ENCODE measurements at places on chromosomes 1 and 21.

GRCh38 chr1:168206111-168206510 lies 19.7 kb upstream of the SFT2D2 start:
- DNase-seq, result no peak

GRCh38 chr1:244653439-244654107 lies 647 bp downstream of the DESI2 start:
- DNase-seq, result no peak

DNA sequence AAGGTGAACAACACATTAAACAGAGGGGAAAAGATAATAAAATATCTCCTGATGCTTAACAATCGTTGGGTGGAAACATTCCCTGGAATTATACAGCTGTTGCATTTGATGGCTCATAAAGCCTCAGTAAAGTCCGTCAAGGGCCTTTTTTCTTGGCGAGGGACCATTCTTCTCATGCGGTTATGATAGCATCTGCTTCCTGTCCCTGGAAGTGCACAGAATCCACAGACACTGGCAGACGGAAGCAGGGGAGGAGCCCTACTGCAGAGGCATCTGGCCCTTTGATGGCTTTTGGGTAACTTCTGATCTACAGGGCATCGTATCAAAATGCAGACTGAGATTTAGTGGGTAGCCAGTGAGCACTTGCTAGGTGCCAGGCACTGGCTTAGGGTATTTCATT lies 286.9 kb downstream of the KIF26B start:
- DNase-seq, result no peak

DNA sequence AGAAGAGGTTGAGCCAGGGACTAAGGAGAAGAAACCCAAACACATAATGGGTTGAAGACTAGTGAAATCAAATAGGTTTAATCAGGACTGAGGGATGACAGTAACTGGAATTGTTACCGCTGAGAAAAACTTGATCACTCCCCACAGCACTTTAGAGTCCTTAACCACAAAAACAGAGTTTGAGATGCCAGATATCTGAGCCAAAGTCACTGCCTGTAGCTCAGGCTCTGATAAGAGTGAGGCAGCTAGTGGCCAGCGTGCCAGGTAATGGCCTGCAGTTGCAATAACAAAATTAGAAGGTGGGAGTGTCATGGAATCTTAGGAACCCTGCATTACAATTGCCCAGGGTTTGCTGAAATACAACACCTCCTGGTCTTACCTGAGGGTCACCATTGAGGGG lies 48.0 kb downstream of the PRKAB2 start:
- DNase-seq, result no peak

GRCh38 chr1:241157435-241157834 lies 199.6 kb downstream of the RGS7 start:
- no peak for DNase-seq

DNA sequence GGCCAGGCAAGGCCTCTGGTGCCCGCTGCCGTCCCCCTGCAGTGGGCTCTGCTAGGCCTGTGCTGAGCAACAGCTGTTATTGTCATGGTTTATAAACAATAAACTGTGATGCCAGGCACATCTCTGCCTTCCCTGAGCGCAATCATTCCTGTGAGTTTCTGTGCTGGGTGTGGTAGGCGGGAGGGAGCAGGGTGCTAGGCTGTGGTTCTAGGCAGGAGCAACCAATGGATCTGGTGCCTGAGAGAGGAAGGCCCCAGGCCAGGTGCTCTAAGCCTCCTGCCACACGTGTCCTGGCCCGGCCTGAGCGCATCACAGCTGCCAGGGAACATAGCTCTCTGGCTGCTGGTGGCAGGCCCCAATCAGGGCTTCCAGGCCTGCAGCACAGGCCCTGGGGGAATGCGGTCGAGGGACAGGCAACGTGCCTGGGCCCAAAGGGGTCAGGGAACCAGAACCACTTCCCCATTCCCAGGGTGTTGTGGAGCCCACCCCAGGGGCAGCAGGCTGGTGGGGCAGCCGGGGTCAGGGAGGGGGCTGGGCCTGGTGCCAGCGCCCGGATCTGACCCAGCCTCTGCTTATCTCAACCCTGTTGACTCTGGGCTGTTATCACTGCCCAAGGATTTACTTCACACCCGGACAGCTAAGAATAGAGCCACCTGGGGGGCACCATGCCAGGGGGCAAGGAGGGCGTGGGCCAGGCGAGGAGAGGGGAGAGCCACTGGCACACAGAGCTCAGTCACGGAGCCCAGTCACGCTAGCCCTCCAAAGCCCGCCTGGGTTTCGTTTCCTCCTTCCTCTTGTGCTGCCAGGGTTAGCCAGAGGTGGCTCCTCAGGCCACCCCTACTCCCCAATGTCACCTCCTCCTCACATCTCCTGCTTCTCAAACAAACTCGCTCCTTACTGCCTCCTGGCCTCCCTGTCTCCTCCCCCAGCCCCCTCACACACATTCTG lies 11.5 kb downstream of the TRIM46 start:
- no peak for DNase-seq

GRCh38 chr21:38286739-38287471 lies 30.1 kb downstream of the KCNJ15 start:
- no peak for DNase-seq

DNA sequence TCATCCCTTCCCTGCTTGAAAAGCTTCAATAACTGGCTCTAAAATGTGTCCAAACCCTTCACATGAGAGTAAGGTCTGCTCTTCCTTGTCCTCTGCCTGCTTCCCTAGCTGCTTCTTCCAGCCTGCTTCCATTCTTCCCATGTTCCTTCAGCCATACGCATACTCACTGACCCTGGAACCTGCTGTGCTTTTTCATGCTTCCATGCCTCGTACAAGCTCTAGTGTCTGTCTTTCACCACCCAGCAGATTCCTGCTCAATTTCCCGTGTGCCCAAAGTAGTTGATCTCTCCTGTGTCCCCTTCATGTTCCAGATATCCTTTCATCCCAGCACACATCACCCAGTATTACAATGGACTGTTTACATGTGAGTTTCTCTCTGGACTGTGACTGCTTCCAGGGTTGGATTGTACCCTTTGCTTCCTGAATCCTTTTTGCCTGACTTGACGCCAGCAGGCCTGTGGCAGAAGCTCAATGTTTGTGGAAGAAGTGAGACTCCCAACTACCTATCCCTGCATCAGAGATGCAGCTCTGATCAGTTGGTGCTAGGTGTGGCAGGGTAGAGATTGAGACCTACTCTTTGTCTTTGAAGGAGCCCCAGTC lies 35.9 kb upstream of the RNF19B start:
- no peak for DNase-seq

DNA sequence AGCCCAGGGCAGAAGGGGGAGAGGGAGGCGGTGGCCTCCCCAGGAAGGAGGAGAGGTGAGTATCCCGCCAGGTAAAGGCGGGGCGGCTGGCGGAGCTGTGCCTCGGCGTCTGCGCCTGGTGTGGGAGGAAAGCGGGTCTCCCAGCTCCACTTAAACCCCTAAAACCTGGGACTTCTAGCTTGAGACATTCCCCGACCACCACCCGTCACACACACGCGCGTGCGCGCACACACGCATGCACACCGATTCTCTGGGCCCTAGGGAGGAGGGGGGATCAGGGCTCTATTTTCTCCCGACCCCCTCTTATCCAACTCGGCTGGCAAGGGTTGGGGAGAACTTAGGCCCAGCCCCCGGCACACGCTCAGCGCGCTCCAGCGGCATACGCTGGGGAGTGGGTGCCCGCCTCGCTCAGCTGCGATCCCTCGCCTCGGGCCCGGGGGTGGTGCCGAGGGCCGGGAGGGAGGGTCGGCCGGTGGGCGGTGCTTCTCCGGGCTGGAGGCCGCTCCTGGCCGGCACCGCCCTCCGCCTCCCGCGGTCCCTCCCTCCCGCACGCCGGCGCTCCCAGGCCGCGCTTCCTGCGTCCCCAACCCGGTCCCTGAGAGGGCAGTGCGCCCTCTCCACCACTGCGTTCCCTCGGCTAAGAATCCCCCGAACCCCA lies at the start of gene TMEM51:
Gene TMEM51, plus strand, starts transcription at position 564 of the 658 bp plus-strand sequence. CDS start 61,341 bp downstream, outside the sequence.
- no peak for DNase-seq

DNA sequence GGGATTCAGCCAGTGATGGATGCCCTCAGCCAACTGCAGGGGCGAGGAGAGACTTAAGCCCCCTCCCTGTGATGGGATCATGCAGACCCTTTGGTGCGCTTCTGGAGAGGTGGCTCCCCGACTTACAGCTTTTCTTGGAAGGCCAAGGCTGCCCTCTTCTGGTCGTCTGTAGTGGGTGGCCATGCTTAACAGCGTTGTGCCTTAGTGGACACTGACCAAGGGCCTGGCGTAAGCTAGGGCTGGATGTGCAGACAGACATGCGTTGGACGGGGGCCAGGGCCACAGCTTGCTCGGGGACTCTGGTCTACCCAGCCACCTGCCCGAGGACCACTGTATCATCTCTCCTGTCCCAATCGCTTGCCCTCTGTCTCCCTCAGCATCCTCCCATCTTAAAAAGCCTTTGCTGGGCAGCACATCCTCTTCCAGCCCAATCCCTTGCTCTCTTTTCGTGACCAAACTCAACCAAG lies 5.5 kb downstream of the AZIN2 start:
- DNase-seq, result peak; percentile 72

- no peak for DNase-seq
Measured at GRCh38 chr1:158454537-158454936, 7.1 kb upstream of the OR10K1 start.

DNA sequence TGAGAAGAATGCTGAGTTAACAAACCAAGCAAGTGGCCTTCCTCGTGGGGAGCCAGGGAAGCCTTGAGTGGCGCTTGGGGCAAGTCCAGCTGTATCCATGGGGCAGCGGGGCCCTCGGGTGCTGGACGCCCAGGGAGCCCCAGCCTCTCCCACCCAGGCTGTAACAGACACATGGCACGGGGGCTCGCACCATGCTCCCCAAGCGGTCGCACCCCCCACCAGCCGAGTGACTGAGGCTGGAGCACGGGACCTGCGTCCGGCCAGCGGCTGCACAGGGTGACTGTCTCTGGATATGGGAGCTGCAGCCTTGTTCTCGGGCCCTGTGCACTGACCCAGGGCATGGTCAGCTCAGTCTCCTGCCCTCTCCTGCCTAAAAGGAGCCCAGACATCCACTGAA lies 53.9 kb upstream of the ACTRT2 start:
- DNase-seq, result peak; percentile 41

DNA sequence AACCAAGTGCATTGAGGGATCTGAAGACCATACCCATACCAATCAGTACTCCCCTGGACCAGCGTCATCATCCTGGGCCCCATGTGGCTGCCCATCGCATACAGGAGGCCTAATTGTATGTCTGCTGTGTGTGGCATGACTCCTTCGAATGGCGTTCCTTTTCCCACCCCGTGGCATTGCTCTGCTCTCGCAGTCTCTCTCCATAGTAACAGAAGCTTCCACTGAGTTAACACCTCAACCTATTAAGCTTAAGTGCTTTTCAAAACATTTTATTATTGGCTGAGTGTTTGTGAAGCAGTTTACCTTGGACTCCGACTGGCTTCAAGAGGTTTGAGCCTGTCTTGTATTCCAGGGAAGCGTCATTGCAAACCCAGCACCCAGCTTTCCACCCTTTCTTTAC lies 187.1 kb upstream of the LMO4 start:
- DNase-seq, result no peak

DNA sequence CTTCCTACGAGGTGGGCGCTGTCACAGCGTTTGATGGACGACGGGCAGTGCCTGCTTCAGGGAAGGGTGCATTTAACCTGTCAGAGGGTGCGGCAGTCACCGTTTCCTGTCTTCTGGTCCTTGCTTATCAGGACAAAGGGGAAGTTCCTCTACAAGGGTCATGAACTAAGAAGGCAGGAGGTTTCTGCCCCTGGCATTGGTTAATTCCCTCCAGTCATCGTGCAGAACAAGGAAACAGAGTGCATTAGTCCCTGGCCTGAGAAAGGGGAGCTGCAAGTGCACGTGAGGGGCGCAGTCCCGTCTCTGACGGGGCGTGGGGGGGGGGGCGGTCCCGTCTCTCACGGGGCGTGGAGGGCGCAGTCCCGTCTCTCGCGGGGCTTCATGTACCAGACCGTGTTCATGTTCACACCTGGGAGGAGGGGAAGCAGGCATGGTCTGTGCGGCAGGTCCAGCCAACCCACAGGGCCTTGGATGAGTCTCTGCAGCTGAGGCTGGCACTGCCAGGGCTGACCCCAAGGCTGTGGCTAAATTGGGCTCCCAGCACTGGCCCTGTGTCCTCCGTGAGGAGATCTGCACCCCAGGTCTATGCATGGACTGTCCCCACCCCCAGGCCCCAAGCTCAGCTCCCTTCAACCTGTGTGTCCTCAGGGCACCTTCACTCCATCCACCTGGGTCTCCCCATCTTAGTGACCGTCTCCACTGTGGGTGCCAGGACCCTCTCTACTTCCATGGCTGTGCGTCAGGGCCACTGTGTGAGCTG lies 89.2 kb upstream of the COL6A1 start:
- no peak for DNase-seq

GRCh38 chr1:17834561-17835100 lies 79.5 kb downstream of the ACTL8 start:
- no peak for DNase-seq

GRCh38 chr1:226723657-226724532 lies 15.2 kb downstream of the ITPKB start:
- peak; percentile 62 for DNase-seq

DNA sequence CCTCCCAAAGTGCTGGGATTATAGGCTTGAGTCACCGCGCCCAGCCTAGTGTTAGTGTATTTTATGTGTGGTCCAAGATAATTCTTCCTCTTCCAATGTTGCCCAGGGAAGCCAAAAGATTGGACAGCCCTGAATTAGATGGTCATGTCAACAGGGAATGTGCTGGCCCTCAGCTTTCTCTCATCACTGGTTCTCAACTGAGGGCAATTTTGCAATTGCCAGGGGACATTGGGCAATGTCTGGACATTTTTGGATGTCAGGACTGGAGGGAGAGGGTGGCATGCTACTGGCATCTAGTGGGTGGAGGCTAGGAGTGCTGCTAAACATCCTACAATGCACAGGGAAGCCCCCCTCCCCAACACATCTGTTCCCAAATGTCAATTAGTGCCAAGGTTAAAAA lies 95.0 kb downstream of the LAMC2 start:
- no peak for DNase-seq

- DNase-seq, result no peak
Measured at GRCh38 chr1:203140743-203141520, 13.4 kb downstream of the ADORA1 start.

DNA sequence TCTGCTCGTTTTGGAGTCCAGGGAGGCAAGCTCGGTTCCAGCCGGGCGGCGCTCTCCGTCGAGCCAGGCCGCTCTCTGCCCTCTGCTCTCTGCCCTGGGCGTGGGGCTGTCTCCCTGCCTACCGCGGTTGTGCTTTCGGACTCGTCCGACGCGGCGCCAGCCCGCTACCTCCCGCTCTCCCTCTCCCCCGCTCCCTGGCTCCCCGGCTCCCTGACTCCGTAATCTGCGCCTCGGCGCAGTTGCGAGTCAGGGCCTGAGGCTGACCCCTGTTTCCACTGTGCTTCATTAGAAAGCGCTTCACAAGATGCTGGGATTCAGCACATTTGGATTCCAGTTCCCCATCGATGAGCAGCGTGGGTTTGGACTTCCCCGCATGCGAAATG lies 2.2 kb downstream of the SOX13 start:
- DNase-seq, result no peak

DNA sequence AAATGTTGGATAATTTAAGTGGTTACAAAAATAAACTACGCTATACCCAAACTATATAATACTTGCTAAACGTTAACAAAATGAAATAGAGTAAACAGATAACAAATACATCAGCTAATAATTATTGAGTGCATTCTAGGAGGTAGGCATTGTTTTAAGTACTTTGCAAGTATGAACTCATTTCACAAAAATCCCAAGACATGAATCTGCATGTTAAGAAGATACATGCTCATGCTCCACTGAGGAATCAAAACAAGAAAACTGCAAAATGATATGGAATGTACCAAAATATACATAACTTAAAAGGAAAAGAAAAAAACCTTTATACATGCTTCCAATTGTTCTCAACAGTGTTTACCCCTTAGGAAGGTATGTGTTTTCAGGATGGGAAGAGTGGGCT lies 2.5 kb downstream of the FRRS1 start:
- DNase-seq, result no peak

GRCh38 chr1:39755965-39756659 lies 15.0 kb downstream of the OXCT2 start:
- no peak for DNase-seq

GRCh38 chr1:15974855-15975254 lies 1.0 kb downstream of the ZBTB17 start:
- peak; percentile 71 for DNase-seq
